IPS DF 6.9 (cell line): ENCODE measurements at places on chromosomes 3 and 15.

DNA sequence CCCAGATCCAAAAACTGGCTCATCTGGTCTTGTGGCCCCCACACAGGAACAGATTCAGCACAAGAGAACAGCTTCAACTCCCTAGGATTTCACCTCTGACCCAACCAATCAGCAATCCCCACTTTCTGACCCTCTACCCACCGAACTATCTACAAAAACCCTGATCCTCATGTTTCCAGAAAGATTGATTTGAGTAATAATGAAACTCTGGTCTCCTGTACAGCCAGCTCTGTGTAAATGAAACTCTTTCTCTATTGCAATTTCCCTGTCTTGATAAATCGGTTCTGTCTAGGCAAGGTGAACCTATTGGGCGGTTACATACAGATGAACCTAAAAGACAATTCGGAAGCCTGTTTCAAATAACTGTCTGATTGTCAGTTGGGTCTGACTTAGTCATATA lies 847.6 kb upstream of the ALCAM start:
- H3K27ac ChIP-seq = peak overlapping the region; percentile 77
- no peak overlapping the region for H3K4me3 ChIP-seq
- no peak for DNase-seq
- H3K4me1 ChIP-seq = peaks cover 1% of the 10 kb centered on the region; the same call in 1 of the 2 replicates
- no peaks in the 10 kb centered on the region for H3K27me3 ChIP-seq
- no peaks in the 10 kb centered on the region for H3K36me3 ChIP-seq

DNA sequence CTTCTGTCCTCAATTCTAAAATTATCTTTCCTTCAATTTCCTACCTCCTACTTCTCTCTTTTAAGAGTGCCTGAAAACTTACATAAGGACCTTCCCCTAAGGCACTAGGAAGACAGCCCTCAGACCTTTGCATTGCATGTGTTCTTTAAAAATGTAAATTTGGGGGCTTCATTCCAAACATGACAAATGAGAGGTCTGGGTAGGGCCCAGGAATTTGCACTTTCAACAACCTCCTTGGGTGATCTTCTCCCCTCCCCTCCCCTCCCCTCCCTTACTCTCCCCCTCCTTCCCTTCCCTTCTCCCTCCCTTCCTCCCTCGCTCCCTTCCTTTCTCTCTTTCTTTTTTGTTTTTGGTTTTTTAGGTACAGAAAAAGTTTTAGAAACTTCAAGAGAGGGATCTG lies 18.7 kb downstream of the USF3 start:
- H3K27me3 ChIP-seq = no peaks in the 10 kb centered on the region
- no peaks in the 10 kb centered on the region for H3K36me3 ChIP-seq
- H3K4me3 ChIP-seq = no peak overlapping the region
- H3K4me1 ChIP-seq = no peaks in the 10 kb centered on the region

- no peak for DNase-seq
- H3K36me3 ChIP-seq = no peaks in the 10 kb centered on the region
- no peaks in the 10 kb centered on the region for H3K27me3 ChIP-seq
- H3K4me1 ChIP-seq = no peaks in the 10 kb centered on the region
- H3K4me3 ChIP-seq = no peak overlapping the region
These were observed 172.6 kb downstream of the P3H2 start for GRCh38 chr3:189947948-189948723.

DNA sequence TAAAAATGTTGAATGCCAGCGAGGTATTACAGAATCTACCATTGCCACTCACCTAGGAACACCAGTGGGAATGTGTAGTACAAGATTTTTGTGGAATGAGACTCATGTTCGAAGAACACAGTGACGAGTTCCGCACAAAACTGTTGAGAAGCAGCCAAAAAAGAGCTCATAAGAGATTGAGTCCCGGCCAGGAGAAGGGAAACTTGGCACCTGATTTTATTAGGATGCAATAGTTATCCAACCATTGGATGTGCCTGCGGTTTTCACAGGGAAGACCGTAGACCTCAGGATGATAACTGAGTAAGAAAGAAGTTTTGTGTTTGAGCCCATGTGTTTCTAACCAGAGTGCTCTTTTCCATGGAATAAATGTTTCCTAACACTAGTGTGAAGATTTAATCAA lies 88.9 kb downstream of the PTPRG start:
- no peaks in the 10 kb centered on the region for H3K4me1 ChIP-seq
- H3K36me3 ChIP-seq = no peaks in the 10 kb centered on the region

- no peak for DNase-seq
- H3K4me1 ChIP-seq = peaks cover 4% of the 10 kb centered on the region; the same call in 1 of the 2 replicates
- no peaks in the 10 kb centered on the region; the same call in none of the 2 replicates for H3K36me3 ChIP-seq
- H3K27ac ChIP-seq = no peak overlapping the region
These were observed 5.3 kb downstream of the FGD5 start for GRCh38 chr3:14823910-14824629.

- H3K4me3 ChIP-seq = no peak overlapping the region
- no peaks in the 10 kb centered on the region for H3K4me1 ChIP-seq
- no peaks in the 10 kb centered on the region for H3K27me3 ChIP-seq
- H3K27ac ChIP-seq = no peak overlapping the region
- no peak for DNase-seq
These were observed 4.1 kb downstream of the PBRM1 start for GRCh38 chr3:52681596-52681995.

- H3K27me3 ChIP-seq = no peaks in the 10 kb centered on the region
- H3K36me3 ChIP-seq = peaks cover 3% of the 10 kb centered on the region; the same call in 1 of the 2 replicates
- DNase-seq = no peak
- no peak overlapping the region for H3K27ac ChIP-seq
- H3K4me3 ChIP-seq = no peak overlapping the region
These were observed 53.0 kb downstream of the CMTM6 start for GRCh38 chr3:32449691-32450090.

DNA sequence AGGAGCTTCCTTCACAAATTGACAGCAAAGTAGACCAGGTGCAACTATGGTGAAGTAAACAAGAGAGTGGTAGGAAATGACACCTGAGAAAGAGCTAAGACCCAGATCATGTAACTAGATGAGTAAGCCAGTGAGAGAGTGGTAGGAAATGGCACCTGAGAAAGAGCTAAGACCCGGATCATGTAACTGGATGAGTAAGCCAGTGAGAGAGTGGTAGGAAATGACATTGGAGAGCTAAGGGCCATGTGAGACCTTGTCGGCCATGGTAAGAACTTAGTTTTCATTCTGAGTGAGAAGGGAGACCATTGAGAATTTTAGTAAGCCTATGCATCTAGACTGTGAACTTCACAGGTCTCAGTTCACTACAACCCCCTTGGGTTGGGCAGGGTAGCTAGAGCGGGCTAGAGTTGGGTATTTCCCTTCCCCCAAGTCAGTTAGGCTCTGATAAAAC lies 5.4 kb upstream of the SENP7 start:
- no peak overlapping the region for H3K27ac ChIP-seq
- H3K36me3 ChIP-seq = no peaks in the 10 kb centered on the region
- no peaks in the 10 kb centered on the region for H3K27me3 ChIP-seq
